Stimulated activated CD8-positive, alpha-beta memory T cell treated with anti-CD3 and anti-CD28 coated beads, Interleukin-7, amount 100 ng/mL, for 1 hour (primary cell): ENCODE measurements at places on chromosomes 2 and 18.

GRCh38 chr2:171166328-171166983 is 5.8 kb upstream of the TLK1 start:
- no peak for DNase-seq

- DNase-seq: no peak
These were observed 737.2 kb upstream of the HS6ST1 start for GRCh38 chr2:129055824-129056223.

DNA sequence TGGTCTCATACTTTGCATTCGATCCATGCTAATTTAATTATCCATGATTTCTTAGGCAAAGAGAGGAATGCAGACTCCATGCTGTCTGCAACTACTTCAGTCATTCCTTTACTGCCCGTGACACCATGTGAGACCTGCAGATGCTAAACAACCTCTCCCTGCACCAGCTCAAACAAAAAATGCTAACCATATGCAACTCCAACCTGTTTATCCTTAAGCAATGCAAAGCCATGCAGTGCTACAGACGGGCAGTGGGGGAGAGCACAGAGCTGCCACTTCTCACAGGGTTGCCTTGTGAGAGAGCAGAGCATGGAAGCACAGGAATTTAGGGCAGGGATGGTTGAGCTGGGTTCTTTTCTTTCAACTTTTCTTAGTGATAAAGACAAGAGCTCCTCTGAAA is 74.9 kb upstream of the KLHL14 start:
- no peak for DNase-seq

DNA sequence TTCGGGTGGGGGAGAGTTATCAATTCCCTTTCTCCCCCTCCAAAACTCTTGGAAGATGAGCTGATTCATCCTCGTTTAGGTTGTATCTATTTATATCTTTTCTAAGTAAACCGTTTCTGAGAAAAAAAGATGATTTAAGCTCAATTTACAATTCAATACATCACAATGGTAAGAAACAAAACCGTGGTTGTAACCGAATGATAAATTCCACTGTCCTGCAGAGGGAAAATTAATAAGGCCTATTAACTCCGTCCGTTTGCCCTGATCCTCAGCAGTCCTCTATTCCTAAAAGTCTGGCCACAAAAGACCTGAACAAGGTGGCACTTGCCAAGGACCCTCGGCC is 286.2 kb downstream of the TCF4 start:
- DNase-seq: no peak

DNA sequence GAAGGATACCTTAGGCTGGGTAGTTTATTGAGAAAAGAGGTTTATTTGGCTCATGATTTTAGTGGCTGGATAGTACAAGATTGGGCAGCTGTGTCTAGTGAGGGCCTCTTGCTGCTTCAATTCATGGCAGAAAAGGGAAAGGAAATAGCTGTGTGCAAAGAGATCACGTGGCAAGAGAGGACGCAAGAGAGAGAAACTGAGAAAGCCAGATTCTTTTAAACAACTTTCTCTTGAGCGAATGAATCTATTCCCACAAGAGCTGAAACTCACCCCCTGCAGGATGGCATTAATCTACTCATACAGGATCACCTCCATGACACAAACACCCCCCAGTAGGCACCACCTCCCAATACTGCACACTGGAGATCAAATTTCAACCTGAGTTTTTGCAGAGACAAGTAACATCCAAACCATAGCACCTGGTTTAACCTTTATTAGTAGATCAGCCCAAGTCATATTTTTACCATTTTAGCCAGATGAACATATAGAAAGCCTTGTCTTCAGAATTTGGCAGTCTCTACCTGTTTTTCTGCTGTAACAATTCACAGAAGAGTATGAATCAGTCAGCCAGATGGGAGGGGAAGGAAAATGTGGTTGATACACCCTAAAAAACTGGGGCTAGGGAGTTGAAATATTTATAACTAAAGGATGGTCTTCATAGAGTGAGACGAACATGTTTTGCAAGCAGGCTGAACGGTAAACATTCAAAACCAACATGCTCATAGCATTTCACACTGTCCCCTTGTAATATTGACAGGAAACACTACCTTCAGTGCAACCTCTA is 73.9 kb upstream of the NCKAP5 start:
- DNase-seq: no peak

DNA sequence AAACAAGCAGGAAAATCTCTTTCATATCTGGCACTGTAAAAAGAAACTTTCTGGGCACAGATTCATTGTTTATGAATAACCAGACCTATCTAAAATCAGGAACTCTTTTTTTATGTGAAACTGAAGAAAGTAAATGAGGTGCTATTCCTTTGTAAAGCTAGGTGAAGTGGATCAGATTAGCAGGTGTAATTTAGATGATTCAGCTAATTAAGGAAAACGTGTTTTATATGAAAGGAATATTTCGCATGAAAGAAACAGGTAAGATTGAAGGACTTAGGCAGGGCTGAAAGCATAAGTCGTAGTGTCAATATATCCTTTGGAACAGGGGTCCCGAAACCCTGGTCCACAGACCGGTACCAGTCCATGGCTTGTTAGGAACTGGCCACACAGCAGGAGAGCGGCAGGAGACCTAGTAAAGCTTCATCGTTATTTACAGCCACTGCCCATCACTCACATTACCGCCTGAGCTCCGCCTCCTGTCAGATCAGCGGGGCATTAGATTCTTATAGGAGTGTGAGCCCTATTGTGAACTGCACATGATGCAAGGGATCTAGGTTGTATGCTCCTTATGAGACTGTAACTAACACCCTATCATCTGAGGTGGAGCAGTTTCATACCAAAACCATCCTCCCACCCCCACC is 20.3 kb upstream of the XIRP2 start:
- no peak for DNase-seq

- no peak for DNase-seq
These were observed 207.5 kb downstream of the STK39 start for GRCh38 chr2:168039881-168040280.

- DNase-seq: no peak
These were observed 70.9 kb upstream of the HS6ST1 start for GRCh38 chr2:128389388-128390086.
